ENCODE measurements at places on chromosomes 5 and 9.

- no peak for DNase-seq
These were observed 40.6 kb downstream of the EFNA5 start for GRCh38 chr5:107630184-107630583.

- DNase-seq = no peak
These were observed 95.6 kb downstream of the RFK start for GRCh38 chr9:76298521-76299144.

DNA sequence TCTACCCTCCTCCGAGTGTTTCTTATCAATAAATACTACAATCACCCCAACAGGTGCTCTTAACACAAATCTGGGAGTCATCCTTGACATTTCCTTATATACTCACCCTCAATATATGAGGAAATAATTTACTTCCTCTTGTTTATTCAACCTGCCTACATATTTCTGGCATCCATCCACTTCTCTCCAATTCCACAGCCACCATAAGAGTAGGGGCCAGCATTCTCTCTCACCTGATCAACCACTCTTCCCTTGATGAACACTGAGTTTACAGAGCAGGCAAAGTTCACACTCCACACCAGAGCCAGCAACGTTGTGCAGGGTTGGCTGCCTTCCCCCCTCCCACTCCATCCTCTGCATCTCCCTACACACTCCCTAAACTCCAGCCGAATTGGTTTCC lies 904.3 kb upstream of the DMAC1 start:
- DNase-seq = no peak

DNA sequence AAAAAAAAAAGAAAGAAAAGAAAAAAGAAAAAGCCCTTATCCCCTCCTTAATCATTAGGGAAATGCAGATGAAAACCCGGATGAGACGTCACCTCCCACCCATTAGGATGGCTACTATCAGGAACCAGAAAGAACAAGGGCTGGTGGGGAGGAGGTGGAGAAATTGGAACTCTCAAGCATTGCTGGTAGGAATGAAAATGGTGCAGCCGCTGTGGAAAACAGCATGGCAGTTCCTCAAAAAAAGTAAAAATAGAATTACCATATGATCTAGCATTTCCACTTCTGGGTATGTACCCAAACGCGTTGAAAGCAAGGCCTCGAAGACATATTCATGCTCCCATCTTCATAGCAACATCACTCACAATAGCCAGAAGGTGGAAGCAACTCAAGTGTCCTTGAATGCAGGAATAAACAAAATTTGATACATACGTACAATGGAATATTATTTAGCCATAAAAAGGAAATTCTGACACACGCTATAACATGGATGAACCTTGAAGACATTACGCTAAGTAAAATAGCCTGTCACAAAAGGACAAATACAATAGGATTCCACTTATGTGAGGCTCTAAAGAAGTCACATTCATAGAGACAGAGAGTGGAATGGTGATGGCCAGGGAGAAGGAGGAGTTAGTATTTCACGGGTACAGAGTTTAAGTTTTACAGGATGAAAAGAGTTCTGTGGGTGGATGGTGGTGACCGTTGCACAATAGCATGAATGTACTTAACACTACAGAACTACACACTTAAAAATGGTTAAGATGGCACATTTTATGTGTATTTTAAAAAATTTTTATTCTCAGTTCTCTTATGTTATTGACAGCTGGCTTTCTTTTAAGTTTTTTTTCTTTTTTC lies 166.8 kb upstream of the IER5L start:
- DNase-seq = no peak

DNA sequence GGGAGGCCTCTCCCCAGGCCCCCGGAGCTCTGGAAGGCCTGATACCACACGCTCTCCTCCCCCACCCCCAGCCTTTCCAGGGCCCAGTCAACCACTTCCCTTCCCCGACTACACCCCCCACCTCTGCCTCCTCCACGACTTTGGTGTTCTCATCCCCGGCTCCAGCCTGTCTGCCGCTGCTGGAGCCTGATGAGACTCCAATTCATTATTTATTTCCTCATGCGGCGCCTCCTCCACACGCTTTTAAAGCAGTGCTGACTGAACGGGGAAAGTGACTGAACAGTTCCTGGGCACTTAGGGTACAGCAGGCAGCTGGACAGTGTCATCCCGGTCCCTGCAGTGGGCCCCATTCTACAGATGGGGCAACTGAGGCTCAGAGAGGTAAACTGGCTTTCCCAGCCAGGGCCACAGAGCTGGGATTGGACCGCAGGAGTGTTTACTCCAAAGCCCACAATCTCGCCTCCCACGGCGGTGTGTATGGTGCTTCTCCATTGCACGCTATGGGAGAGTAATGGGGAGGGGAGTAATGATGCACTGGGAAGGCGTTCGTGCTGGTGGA lies 15.9 kb upstream of the RPL26L1 start:
- no peak for DNase-seq

- DNase-seq = no peak
These were observed 203.8 kb downstream of the PBX3 start for GRCh38 chr9:125950880-125951471.

GRCh38 chr9:114169029-114169951 lies 14.0 kb downstream of the COL27A1 start:
- DNase-seq = no peak

- DNase-seq = no peak
These were observed 55.1 kb upstream of the MOCS2 start for GRCh38 chr5:53164478-53165165.

GRCh38 chr9:95511616-95511931 lies 5.2 kb downstream of the PTCH1 start:
- no peak for DNase-seq

- no peak for DNase-seq
These were observed 18.9 kb downstream of the RPS23 start for GRCh38 chr5:82259172-82259800.

GRCh38 chr5:133353741-133354140 lies 258.6 kb downstream of the FSTL4 start:
- DNase-seq = no peak

All from NCI-H2107 (cell line).